ENCODE measurements at places on chromosomes 5 and 9.

GRCh38 chr5:11104210-11104609 lies 343.2 kb upstream of the DAP start:
- DNase-seq = no peak

- no peak for DNase-seq
Observed at GRCh38 chr5:161966564-161966963, 101.0 kb upstream of the GABRG2 start.

DNA sequence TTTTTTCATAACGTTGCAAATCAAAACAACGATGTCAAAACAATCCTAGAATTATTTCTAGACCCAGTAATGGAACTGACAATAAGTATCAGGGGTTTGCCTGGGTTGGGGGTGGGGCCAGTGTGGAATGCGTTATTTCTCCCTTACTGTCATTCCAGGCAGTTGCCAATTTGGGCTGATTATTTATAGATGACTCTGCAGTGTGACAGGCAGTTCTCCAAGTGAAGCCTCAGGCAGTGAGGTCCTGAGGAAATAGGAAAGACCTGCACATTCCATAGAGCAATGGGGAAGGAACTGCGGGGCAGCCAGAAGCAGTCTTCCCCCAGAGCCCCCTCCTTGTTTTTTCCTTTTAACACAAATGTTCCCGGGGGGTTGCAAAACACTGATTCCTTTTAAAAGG lies 179.0 kb downstream of the YTHDC2 start:
- no peak for DNase-seq

- DNase-seq = no peak
Observed at GRCh38 chr5:75536694-75537360, 25.1 kb downstream of the POLK start.

DNA sequence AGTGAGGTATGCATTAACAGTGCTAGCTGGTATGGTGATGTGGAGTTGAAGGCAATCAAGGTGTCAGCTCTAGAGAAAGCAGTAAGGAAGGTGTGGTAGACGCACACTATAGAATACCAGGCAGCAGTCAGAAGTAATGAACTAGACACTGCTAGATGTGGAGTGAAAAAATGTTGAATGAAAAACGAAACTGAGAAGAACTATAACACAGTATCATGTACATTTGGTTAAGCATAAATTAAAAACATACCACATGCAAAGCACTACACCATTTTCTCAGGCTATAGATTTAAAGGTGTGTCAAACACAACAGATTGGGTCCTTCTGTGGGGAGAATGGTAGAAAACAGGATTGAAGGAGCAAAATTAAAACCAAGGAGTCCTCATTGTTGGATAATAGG lies 15.4 kb downstream of the ZNF622 start:
- DNase-seq = no peak

GRCh38 chr5:76388236-76388635 lies 14.8 kb upstream of the IQGAP2 start:
- no peak for DNase-seq

GRCh38 chr9:106972082-106972481 lies 109.1 kb downstream of the ZNF462 start:
- no peak for DNase-seq

GRCh38 chr5:159106569-159107282 lies 7.0 kb upstream of the EBF1 start:
- DNase-seq = peak; percentile 57

DNA sequence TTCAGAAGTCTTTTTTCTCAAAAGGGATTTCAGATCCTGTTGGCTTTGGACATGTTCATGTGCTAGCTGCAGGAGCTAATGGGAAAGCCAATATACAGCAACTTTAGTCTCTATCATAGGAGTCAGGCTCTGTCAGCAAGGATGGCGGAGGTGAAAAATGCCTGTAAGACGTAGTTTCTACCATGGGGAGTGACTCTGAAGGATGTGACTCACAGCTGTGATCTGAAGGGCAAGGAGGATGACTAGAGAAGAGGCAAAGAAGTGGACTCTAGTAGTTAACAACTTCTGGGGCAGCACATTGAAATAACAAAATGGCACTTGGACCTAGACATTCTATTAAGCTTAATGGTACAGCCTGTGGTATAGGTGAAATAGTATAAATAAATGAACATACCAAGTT lies 3.1 kb upstream of the NDUFS4 start:
- no peak for DNase-seq

GRCh38 chr5:120463006-120463680 lies 957 bp upstream of the PRR16 start:
- DNase-seq = no peak
